ENCODE measurements at places on chromosomes 3 and 15.
A peak's percentile ranks its signal among the peaks of the same experiment; 100 is the strongest.

GRCh38 chr3:160812304-160812703 is 56.3 kb downstream of the PPM1L start:
- no peak for DNase-seq

- no peak for DNase-seq
Measured at GRCh38 chr3:129448186-129448895, 8.3 kb downstream of the IFT122 start.

DNA sequence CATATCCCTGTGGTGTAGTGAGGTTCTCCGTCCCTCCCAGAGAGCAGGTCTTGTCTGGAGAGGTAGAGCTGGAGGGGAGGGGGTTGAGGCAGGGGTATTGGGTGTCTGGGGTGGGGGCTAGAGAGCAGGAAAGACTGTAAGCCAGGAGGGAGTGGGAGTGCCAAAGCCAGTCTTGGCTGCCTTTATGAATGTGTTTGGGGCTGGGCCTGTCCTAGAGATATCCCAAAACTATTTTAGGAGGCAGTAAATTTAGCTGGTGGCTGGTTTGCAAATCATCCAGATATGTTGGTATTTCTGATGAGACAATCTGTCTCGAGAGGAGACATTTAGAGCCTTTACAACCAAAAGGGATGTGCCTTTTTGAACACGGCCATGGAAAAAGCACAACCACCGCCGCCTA is 166.6 kb downstream of the TLE3 start:
- DNase-seq, result no peak

GRCh38 chr15:56839099-56839498 is 79.3 kb upstream of the TCF12 start:
- no peak for DNase-seq

GRCh38 chr3:183534249-183534648 is 21.3 kb downstream of the KLHL6 start:
- DNase-seq, result no peak

GRCh38 chr3:184008161-184008560 is 9.5 kb downstream of the ABCC5 start:
- DNase-seq, result no peak

DNA sequence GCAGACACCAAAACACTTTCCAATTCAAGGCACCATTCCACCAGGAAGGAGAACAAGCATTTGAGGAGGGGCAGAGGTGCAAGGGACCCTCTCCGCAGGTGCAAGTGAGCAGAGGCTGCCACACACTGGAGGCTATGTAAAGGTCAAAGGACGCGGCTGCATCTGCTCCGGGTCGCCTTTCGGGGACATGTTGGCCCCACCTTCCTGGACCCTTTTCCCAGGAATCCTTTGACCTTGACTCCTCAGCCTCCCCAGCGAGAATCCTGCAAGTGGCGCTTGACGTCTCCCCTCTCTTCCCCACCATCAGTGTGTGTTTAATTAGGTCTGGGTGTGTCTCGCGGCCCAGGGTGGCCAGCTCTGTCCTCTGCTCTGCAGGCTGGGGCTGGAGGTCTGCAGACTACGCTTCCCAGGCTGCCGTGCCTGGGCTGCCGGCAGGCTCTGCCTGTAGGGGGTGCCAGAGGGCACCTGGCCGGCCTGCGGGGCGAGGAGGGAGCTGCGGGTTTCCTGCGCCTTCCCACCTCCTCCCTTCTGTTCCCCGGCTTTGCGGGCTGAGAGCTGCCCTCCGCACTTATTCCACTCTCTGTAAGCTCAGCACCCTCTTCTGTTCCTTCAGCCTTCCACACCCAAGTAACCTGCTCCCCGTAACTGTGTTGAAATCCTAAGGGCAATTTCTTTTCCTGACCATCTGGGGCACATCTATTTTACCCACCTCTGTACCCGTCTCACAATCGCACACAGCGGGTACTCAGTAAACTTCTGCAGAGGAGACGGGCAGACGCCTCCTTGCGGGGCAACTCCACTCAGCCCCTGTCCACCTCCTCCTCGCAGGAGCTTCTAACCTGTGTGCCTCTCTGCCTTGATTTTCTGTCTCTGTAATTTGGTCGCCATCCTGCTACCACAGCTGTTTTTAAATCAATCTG is 129.8 kb downstream of the NSMCE3 start:
- DNase-seq, result peak; percentile 61

DNA sequence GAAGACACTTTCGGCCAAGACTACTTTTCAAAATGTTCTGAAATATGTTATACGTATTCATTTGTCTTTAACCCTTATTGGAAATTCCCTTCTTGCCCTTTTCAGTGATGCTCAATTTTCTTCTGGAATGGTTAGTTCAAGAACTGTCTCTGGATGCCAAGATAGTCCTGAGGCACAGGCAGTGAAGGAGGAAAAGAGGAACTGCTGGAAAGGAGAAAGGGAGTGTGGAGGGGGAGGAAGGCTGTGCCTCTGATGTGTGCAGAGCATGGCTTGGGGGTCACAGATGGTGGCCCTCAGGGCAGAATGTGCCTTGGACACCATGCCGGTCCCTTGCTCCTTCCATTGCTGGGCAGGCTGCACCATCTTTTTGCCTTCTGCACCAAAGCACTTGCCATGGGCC is 73.7 kb downstream of the CEP63 start:
- no peak for DNase-seq

GRCh38 chr3:151008699-151009098 is 36.2 kb upstream of the CLRN1 start:
- DNase-seq, result no peak

GRCh38 chr3:156657862-156658731 is 16.3 kb upstream of the TIPARP start:
- no peak for DNase-seq

DNA sequence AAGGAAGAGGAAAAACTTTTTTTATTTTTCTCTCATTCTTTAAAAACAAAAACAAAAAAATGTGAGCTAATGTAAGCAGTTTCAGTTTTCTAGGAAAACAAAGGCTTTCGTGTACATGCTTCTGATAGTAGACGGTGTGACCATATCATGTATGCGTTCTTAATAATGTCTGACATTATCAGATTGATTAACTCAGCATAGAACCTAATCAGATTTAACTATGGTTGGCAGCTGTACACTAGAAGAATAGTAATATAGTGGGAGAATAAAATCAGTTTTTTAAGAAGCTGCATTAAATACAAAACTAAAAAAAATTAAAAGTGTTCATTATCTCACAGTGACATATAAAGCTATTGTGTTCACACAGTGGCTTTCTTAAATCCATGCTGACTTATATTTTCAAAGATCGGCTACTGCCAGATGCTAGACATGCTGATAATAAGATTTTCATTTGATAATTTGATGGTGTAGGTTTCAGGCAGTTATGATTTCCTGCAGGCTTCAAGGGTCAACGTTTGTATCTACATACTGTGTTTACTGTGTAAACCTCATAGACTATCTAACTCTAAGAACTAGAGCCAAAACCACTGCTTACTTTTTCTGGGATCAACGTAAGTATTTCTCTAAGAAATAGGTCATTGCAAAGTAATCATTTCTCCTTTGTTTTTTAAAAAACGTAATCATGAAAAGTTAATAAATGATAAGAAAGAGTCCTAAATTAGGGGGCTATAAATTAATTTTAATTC is 74.0 kb downstream of the UBE2E2 start:
- DNase-seq, result no peak

GRCh38 chr15:82371656-82372055 is 22.4 kb upstream of the GOLGA6L10 start:
- no peak for DNase-seq

DNA sequence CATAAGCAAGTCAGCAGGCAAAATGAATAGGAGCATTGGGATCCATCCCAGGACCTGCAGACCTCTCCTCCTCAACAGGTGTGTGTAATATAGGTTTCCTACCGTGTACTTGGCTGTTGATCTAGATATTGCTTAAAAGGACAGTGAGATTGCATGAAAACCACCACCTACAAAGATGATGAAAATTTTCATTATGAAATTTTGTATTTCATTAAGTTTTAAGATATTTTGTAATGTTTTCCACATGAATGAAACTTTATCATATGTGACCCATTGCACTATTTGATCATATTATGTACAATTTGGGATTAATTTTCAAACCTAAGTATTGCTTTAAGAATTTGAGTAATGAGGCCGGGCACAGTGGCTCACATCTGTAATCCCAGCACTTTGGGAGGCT is 94.3 kb upstream of the TRPM1 start:
- DNase-seq, result no peak

DNA sequence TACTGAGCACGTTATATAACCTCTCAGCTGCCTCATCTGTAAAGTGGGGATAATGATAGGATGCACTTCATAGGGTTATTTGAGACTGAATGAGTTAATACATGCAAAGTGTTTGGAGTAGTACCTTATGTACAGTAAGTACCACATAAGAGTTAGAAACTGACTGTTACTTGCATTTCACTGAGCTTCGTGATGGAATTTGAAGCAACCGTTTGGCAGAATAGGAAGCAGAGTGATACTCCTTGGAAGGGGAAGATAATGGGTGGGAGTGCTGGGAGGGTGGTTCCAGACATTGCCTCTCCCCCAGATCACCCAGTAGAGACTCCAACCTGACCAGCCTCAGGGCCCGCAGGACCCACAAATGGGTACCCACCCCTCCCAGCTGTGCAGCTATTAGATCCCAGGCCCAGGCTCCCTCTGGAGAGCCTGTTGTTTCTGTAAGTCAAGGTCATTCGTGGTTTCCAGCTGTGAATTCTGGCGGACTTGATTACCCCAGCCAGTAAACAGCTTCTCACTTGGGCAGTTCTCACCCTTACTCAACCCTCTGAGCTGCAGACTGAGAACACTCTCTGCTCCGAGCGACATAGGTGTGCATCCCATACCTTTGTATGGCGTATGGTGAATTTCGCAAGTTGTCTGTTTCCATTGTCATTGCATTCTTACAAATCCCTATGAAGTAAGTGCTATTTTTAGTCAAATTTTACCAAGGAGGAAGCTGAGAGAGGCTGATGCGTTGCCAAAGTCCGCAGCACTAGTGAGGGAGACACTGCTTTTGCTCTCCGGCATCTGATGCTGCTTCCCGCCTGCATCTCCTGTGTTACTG is 11.1 kb downstream of the ALPK3 start:
- no peak for DNase-seq

DNA sequence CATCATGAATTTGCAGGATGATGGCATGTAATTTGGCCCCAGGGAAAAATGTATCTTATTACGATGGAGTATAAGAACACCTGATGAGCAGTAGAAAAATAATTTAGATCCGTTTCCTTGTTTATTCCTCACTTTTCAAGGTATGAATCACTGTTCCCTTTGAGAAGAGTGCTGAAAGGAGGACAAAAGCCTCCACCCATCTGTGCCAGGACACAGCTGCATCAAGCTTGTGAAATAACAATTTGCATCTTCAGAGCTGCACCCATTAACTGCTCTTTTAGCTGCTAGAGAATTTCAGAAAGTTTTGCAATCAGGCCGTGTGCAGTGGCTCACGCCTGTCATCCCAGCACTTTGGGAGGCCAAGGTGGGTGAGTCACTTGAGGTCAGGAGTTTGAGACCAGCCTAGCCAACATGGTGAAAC is 9.6 kb downstream of the CLDND1 start:
- DNase-seq, result no peak

DNA sequence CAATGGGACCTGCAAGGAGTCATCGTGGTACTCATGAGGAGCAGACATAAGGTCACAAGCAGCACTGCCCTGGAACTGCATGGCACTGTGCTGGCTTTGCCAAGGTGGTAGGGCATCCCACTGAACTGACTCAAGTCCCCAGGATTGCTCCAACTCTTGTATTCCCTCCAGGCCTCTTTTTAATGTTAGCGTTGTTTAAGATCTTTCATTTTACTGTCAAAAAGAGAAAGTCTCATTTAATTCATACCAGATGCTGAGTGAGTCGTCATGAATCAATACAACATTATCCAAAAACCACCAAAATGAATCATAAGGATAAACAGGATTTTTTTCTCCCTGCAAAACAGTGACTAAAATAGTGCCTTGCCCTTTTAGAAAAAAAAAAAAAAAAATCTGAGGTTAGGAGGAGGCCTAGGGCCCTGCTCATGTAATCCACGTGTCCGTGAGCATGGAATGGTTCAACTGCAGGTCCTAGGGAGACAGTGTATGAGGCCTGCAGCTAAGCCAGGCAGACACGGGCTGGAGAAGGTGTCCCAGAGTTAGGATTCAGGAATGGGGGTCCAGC is 36.7 kb upstream of the BLM start:
- DNase-seq, result no peak

GRCh38 chr3:119589102-119589773 is 8.4 kb upstream of the PLA1A start:
- no peak for DNase-seq

DNA sequence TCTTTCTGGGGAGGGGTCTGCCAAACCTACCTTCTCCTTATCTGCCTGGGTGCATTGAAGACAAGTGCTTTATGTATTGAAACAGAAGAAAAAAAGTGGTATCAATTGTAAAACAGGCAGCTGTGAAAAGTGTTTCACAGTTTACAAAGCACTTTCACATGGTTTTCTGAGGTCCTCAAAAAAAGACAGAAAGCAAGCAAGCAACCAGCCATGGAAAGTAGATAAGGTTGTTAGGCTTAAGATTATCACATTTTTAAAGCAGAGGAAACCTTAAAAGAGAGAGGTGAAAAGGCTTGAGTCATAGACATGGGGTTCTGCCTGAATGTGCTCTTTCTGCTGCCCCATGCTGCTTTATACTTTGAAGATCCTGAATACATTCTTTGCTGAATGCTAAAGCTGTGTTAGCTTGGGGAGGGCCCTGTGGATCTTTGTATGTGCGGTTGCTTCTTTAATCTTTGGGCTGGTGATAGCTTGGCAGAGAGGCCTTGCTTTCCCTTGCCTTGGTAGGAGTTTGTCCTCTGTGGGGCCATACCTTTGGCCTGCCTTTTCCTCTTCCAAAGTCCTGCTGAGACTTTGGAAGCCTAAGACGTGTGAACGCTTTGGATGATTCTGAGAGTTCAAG is 2.6 kb downstream of the SMAD3 start:
- DNase-seq, result no peak

DNA sequence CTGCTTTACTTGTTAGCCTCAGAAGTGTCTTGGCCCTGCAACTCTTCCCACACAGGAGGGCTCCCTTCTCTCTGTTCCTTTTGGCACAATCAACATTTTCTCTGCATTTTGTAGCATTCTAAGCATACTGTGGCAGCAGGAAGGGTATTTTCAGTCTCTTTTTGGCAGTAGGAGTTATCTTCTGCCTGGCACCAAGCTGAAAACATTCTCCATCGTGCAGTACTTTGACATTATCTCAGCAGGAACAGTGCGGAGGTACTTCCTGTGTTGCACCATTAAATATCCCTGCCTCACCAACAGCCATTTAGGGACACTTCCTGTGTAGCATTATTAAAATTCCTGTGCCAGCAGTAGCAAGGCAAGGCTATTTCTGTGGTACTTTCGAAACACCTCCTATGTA is 233.2 kb upstream of the SEMA6D start:
- DNase-seq, result no peak

Data from activated CD8-positive, alpha-beta memory T cell treated with anti-CD3 and anti-CD28 coated beads, Interleukin-2, amount 50 U/mL, for 4 hours (primary cell).